ENCODE measurements at places on chromosomes 7 and 10.

GRCh38 chr7:123719197-123719721 is 29.5 kb downstream of the WASL start:
- no peak for DNase-seq

DNA sequence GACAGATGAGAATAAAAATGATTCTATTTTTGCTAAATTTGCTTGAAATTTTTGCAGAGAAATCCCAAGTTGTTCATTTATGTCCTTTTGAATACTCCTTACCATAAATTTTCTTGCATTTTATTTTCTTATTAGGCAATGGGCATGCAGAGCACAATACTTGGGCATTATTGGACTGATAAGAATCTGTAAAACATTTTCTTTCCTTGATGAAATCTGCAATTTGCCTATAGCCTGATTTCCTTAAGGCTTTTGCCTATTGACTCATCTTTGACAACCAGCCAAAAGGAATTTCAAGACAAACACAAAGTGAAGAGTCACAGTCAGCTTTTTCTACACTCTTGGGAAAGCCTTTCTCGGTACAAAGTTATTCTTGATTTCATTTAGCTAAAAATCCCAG is 30.5 kb upstream of the GNAT3 start:
- peak; percentile 91 for DNase-seq

DNA sequence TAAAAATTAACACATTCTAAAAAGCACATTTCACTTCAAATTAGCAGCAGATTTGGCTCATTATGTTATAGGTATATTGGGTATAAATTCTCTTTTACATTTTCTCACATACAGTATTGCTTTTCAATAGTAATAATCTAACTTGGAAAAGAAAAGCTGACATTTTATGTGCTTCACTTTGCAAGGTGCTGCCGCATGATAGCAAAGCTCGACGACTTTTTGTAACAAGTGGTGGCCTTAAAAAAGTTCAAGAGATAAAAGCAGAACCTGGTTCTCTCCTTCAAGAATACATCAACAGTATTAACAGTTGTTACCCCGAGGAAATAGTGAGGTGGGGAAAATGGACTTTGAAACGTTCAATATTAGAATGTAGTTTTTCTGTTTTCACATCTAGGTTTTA is 65.5 kb downstream of the SPAG6 start:
- no peak for DNase-seq

- DNase-seq: peak; percentile 79
Observed at GRCh38 chr10:112959207-112959838, 9.3 kb downstream of the TCF7L2 start.

- no peak for DNase-seq
Observed at GRCh38 chr10:10813656-10814055, 204.0 kb upstream of the CELF2 start.

DNA sequence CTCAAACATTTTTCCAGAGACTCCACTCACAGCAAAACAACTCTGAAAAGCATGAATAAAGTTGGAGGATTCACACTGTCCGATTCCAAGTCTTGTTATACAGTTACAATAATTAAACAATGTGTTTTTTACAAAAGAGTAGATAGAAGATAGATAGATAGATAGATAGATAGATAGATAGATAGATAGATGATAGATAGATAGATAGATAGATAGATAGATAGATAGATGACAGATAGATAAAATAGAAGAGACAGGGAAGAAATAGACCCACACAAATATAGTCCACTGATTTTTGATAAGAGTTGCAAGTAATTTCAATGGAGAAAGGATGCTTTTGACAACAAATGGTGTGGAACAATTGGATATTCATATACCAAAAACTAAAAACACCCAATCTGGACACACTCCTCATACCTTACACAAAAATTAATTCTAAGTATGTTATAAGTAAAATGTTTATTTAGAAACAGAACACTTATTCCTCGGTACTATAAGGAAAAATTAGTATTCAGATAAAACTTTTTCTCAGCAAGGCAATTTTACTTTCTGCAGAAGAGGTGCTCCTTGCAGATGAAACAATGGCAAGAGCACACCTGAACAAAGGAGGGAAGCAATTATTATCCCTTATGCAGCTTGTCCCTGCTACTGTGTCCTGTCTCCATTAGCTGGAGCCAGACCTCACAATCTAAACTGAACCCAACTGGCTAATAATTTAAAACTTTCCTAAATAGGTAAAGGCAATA is 5.7 kb upstream of the TAS2R39 start:
- DNase-seq: no peak

- no peak for DNase-seq
Observed at GRCh38 chr10:73407495-73407894, 6.4 kb downstream of the ANXA7 start.

GRCh38 chr10:54962134-54962900 is 161.3 kb upstream of the PCDH15 start:
- no peak for DNase-seq

GRCh38 chr7:116691664-116692063 is 19.7 kb downstream of the MET start:
- peak; percentile 24 for DNase-seq

DNA sequence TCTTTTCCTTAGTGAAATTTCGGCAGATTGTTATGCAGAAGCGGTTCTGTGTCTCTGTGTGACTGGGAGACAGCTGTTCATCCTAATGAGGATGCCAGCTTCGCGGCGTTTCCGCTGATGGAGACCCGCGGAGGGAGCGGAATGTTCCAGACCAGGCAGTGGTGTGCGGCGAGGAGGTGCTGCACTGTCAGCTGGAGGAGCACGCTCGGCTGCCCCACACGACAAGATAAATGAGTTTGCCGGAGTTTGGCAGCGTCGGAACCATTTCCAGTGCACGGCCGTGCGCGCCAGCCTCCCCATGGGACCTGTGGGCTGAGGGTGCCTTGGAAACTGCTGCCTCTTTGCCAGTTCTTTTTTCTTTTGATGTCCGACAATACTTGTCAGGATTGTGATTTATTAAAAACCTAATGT is 64.6 kb downstream of the WDR37 start:
- peak; percentile 32 for DNase-seq

- no peak for DNase-seq
Observed at GRCh38 chr10:78617631-78618030, 451.1 kb upstream of the ZMIZ1 start.

DNA sequence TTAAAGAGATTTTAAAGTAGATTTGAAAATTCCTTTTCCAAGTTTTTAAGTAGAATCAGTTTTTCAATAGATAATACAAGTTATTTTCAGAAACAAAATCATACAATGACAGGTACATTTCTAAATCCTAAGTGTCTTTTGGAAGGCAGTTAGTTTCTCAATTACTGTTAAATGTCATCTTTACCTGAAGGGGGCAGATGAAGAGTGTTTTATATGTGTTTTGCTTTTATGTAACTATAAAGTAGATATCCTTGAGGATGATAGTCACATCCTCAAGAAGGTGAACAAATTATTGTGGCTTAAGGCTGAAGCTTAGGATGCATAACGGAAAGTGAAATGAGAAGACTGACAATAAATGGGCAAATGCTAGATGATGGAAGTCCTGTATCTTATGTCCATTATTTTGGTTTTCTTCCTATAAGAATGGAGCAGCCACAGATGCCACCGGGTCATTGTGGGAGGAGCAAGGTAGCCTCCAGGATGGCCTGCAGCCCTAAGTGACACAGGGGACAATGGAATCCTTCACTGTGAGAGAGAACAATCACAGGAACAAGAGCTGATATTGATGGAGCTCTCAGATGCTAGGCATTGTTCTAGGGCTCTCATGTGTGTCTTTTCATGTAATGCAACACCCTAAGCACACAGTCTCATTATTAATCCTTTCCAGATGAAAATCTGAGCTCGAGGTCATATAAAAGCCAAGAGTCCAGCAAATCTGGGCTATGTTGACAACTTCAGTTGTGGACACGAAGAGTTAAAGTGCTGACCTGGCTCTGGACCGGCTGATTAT is 14.1 kb upstream of the MKX start:
- no peak for DNase-seq

DNA sequence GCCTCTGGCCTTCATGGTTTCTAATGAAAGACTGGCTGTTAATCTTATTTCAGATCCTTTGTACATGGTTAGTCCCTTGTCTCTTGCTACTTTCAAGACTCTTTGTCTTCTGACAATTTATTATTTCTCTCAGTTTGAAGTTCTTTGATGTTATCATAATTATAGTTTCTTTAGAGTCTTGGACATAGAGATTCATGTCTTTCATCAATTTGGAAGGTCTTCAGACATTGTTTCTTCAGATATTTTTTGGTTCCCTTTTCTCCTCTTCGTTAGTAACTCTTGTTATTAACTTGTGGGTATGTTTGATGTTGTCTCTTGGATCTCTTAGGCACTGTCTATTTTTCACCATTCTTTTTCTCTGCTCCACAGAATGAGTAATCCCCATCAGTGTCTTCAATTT is 8.7 kb downstream of the ZNF37A start:
- DNase-seq: no peak

- DNase-seq: no peak
Observed at GRCh38 chr10:75094465-75094864, 17.0 kb upstream of the SAMD8 start.

DNA sequence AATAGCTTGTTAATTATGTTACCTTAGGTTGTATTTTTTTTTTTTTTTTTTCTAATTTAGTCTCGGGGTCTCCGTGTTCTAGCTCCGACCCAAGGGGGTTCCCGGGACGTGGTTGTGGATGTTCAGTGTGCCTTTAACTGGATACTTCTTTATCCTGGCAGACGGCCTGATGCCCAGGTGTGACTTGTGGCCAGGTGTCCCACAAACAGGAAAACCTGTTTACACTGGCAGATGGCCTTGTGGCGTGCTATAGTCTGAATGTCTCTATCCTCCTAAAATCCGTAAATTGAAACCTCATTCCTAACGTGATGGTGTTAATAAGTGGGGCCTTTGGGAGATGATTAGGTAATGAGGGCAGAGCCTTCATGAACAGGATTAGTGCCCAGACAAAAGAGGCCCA is 546.4 kb upstream of the C7orf33 start:
- DNase-seq: no peak

- DNase-seq: no peak
Observed at GRCh38 chr10:8298896-8299570, 244.5 kb downstream of the GATA3 start.

- DNase-seq: no peak
Observed at GRCh38 chr10:20977300-20977699, 80.2 kb upstream of the NEBL start.

GRCh38 chr10:29869593-29869992 is 189.8 kb downstream of the JCAD start:
- DNase-seq: no peak

GRCh38 chr10:98457721-98458120 is 11.0 kb upstream of the HPS1 start:
- no peak for DNase-seq

- DNase-seq: peak; percentile 8
Observed at GRCh38 chr10:129328546-129328945, 138.5 kb upstream of the MGMT start.

GRCh38 chr7:134942690-134943466 is 43.4 kb upstream of the AGBL3 start:
- no peak for DNase-seq

DNA sequence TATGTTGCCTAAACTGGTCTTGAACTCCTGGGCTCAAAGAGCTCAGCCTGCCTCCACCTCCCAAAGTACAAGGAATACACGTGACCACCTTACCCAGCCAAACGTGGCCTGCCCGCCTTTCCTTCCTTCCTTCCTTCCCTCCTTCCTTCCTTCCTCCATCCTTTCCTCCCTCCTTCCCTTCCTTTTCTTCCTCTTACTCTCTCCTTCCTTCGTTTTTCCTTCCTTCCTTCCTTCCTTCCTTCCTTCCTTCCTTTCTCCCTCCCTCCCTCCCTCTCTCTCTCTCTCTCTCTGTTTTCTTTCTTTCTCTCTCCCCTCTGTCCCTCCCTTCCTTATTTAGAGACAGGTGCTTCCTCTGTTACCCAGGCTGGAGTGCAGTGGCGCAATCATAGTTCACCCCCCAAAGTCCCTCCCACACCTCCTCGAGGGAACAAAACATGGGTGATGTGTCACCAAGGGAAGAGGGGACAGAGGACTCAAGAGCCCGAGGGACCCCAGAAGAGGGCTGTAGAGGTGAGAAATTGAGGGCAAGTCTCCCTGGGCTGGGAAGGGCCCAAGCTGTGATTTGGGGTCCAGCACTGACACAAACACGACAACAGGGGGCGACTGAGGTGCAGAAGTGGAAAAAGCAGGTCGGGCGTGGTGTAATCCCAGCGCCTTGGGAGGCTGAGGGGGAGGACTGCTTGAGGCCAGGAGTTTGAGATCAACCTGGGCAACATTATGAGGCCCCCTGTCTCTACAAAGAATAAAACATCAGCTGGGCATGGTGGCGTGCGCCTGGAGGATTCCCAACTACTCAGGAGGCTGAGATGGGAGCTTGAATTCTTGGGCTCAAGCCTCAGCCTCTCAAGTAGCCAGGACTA is 28.1 kb downstream of the EPHB4 start:
- DNase-seq: peak; percentile 68

DNA sequence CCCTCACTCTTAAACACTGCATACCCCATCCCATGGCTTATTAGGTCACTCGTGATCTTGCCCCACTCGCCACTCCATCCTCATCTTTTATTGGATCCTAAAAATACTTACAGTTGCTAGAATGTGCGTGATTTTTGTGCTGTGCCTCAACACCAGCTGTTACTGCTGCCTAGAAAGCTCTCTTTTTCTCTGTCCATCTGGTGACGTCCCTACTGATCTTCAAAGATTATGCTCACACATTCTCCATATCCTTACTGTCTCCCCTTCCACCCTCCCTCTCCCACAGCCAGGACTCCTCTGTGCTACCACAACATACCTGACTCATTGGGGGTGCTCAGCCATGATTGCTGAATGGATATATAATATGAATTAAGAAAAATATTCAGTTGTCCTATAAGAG is 42.0 kb downstream of the CDK6 start:
- DNase-seq: peak; percentile 14

Measured in fibroblast of skin of scalp (primary cell).